ENCODE measurements at places on chromosomes 11 and 22.
A peak's percentile ranks its signal among the peaks of the same experiment; 100 is the strongest.

DNA sequence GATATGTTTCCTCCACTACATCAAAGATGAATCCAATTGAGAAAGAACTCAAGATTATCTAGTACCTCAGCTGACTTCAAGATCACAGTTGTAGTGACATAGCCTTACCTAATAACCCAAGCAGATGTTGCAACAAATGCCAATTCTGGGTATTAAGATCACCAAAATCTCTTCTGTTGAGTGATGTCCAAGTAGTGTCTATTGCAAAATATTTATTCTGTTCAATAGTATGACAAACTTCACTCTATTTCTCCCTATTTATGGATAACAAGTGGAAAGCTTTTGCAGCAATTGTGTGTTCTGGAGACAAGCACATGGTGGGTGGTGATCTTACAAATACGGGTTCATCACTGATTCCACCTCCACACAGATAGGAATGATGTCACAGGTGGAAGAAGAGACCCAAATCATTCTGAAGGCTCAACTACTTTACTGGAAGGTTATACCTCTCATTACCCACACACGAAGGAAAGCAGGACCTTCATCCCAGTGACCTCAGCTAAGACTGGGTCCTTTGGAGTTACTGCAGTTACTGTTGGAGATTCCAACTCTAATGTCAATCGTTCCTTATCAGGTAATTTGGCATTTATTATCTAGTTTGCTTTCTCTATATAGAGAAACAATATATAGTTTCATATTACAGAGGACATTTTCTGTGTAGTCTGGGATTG lies 72.0 kb downstream of the CD44 start:
- DNase-seq = no peak

DNA sequence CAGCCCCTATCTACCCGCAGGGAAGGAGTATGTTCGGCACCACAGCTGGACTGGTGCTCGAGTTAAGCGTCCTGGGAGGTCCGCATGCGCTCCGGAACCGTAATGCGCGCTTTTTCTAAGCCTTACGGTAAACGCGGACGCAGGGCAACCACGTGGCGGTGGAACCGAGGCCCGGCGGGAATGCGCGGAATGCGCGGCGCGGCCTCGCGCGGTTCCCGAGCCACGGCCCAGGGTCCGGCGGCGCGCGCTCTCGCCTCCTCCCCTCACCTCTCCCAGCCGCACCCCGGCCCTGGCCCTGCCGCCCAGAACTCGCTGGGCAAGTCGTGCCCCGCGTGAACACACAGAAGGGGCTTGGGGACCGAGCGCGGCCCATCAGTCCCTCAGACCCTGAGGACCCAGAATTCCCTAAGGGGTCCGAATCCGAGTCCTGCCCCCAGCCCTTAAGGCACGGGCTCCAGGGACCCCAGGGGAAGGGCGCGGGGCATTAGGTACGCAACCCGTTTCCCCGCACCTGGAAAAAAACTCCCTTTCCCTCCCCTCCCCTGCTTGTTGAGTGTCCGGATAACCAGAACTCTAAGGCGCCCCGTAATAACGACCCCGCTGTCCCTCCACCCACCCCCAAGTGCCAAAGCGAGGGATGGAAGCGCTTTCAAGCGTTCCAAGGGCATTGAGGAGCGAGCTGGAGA lies 4.3 kb upstream of the CCND1 start:
- DNase-seq = peak; percentile 85

DNA sequence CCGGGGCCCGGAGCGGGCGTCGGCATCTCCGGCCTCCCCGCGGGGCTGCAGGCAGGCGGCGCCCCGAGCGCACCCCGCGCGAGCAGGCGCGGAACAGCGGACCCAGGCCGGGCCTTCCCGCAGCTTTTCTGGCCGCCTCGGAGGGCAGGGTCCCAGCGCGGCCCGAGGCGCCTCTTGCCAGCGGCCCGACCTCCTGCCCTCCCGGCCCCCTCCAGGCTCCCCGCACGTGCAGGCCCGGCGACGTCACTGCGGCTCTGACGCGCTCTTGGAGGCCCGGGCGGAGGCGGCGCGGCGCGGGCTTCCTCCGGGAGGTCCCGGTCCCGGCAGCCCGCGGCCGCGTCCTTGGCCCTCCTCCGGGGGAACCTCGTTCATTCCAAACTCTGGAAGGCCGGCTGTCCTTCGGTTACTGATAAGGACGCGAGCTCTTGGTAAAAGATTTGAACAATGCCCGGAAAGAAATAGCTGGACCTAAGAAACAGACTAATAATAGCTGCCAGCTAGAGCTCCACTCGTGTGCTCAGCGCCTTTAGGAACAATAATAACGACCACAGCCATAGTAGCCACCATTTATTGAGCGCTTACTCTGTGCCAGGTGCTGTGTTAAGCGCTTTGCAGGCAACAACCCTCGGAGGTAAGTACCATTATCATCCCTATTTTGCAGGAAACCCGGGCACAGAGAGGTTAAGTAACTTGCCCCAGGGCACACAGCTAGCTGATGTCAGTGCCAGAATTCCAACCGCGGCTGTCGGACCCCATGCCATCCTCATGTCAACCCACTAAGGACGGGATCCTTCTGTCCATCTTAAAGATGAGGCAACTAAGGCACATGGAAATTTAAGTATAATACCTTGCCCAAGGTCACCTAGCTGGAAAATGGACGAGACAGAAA lies 39.1 kb upstream of the CREB3L1 start:
- DNase-seq = peak; percentile 85

GRCh38 chr11:6204706-6205105 lies 651 bp upstream of the C11orf42 start:
- no peak for DNase-seq

DNA sequence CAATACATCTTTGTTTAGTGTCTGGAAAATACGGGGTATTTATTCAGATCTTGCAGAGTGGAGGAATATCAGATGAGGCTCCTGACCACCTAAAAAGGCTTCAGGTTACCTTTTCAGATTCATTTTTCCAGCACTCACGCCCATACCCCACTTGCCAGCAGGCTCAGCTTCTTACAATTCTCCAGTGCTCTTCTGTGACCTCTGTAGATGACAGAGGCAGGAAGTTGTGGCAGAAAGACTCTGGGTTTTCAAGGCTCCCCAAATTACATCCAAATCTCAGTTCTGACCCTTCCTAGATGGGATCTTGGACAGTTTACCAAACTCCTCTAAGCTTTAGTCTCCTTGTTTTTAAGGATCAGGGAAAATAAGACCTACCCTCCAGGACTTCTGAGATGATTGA lies 61.1 kb downstream of the SYTL2 start:
- no peak for DNase-seq

GRCh38 chr11:93537049-93537448 lies 6.1 kb downstream of the SMCO4 start:
- peak; percentile 75 for DNase-seq

DNA sequence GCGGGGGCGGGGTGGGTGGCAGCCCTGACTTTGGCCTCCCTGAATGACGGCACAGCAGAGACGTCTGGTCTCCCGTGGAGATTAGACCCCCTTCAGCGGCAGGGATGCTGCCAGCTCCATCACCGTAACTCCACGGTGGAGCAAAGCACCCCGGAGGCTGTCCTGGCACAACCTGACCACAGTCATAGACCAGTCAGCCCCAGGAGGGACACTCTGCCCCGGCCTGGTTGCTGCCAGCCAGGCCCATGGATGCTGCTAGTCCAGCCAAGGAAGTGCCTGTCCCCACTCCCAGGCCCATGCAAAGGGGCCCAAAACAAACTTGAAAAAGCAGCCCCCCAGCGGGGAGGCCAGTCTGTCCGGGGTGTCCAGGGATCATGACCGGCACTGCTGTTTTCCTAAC lies 11.5 kb upstream of the ANO1 start:
- DNase-seq = no peak

DNA sequence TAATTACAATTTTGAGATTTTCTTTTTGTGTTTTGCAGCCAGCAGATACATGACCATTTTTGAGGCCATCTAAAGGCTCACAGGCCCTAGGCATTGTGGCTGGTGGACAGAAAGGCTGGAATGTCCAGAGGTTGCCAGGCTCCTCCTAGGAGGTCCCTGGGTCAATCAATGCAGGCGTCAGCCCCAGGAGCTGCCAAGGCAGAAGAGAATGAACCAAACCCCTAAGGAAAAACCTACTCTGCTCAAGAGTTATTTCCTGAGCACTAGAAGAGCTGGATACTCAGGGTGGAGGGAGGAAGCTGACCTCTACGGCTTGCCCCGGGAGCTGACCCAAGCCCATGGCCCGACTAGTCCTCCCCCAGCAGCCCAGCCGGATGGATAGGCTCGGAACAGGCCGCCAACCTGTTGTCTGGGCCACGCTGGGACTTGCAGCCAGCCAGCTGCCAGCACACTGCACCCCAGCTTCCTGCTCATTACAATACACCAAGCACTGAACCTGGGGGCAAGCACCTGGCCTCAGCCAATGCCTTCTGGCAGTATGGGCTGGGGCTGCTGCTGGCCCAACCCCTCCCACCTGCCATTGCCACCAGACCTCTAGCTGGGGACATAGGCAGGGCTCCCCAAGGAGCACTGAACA lies 5.7 kb upstream of the SCGB1A1 start:
- DNase-seq = no peak

GRCh38 chr11:85759915-85760314 lies 51.0 kb downstream of the SYTL2 start:
- DNase-seq = no peak

GRCh38 chr11:124440608-124441007 lies 4.9 kb downstream of the OR8B8 start:
- DNase-seq = no peak

DNA sequence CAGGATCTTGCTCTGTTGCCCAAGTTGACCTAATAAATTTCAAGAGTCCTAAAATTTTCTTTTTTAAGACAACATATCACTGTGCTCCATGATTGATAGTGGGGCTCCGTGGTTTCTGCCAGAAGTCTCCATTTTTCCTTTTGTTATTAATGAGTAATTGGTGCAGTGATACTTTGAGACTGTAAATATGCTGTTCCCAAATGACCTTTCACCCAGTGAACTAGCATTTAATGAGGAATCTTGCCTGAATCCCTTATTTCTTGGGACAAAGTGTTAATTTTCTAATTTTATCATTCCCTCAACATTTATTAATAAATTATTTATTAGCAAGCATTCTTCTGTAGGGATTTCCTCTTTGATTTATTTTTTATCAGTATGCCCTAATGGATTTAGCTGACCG lies 2.3 kb upstream of the DHCR7 start:
- DNase-seq = no peak

- peak; percentile 27 for DNase-seq
Observed at GRCh38 chr11:69655479-69656428, 14.8 kb downstream of the CCND1 start.

DNA sequence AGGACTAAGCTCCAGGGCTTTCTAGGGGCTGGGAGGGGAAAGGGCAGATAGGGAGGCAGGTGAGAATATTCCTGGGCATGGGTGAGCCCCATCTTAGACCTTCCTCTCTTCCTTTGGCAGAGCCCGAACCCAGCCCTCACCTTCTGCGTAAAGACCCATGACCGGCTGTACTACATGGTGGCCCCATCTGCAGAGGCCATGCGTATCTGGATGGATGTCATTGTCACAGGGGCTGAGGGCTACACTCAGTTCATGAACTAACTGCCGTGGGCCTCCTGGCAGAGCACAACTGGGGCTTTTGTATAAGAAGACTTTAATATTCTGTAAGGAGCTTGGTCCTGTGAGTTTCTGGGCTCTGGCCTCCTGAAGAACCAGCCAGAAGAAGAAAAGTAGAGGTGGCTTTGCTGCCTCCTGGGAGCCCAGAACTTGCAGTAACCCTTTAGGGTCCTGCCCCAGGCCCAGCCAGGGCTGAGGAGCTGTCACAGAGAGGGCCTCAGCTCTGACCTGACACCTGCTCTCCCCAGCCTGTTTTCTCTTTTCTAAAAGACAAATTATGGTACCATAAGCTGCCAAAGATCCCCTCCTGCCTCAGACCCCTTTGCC lies 22.8 kb downstream of the TREH start:
- no peak for DNase-seq

Data from Right ventricle myocardium superior (tissue), 1 donor.